Activated naive CD4-positive, alpha-beta T cell treated with anti-CD3 and anti-CD28 coated beads, Interleukin-2, amount 50 U/mL, for 16 hours (primary cell): ENCODE measurements at places on chromosomes 1 and 21.

GRCh38 chr1:27787895-27788294 is 14.9 kb downstream of the STX12 start:
- no peak for DNase-seq

- no peak for DNase-seq
Measured at GRCh38 chr1:113662101-113662500, 97.2 kb downstream of the PHTF1 start.

GRCh38 chr1:86155051-86155806 is 1.3 kb downstream of the COL24A1 start:
- no peak for DNase-seq

DNA sequence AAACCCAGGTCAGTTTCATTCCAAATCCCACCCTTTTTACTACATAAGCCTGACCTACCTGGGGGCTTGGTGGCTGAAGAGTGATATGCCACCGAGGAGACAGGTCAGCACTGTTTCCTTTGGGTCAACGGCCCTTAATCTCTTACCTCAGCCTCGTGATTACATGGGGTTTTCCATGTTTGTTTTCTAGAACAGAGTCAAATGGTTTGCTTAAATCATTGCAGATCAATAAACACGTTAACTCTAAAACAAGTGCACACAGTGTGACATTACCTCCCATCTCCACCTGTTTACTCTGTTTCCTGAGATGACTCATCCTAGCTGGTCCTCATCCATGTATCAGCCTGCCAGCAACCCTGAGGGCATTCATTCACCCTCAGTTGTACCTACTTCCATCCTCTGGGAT is 40.8 kb upstream of the TP53BP2 start:
- no peak for DNase-seq

- DNase-seq: no peak
Measured at GRCh38 chr1:38418195-38419030, 371.8 kb upstream of the POU3F1 start.

DNA sequence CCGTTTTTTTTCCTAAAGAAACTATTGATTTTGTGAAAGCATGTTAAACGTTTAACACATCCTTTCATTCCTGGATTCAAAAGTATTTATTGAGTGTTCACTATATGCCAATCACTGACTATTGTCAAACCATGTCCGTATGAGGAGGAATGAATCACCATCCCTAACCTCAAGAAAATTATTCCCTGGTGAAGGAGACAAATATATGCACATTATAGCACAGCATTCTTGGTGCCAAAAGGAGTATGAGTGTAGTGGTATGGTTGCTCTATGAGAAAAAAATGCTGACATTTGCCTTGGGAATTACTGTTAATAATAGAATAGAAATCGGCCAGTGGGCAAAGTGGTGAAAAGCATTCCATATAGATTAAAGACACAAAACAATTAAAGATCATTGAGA is 1390.1 kb downstream of the MRPL39 start:
- DNase-seq: no peak

DNA sequence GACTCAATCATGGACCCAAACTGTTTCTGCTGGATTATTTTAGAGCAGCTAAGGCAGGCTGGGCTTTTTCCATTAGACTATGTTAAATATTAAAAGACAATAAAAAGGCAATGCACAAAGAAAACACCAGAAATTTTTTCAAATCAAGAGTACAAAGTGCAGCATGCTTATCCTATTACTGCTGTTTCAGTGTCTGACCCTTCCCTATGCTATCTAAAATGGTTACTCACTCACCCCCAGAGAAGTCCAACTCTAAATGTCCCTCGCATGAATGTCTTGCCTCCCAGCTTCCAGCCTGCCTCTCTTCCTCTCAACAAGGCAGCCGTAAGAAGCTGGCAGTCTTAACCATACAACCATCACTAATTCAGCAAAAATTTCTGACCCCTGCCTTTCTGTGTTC is 108.7 kb upstream of the SYT6 start:
- no peak for DNase-seq

GRCh38 chr1:39409055-39409816 is 82.2 kb upstream of the BMP8A start:
- DNase-seq: peak; percentile 23

GRCh38 chr1:153174624-153175023 is 23.9 kb upstream of the SPRR2G start:
- DNase-seq: no peak
